ENCODE measurements at places on chromosomes 1 and 21.

DNA sequence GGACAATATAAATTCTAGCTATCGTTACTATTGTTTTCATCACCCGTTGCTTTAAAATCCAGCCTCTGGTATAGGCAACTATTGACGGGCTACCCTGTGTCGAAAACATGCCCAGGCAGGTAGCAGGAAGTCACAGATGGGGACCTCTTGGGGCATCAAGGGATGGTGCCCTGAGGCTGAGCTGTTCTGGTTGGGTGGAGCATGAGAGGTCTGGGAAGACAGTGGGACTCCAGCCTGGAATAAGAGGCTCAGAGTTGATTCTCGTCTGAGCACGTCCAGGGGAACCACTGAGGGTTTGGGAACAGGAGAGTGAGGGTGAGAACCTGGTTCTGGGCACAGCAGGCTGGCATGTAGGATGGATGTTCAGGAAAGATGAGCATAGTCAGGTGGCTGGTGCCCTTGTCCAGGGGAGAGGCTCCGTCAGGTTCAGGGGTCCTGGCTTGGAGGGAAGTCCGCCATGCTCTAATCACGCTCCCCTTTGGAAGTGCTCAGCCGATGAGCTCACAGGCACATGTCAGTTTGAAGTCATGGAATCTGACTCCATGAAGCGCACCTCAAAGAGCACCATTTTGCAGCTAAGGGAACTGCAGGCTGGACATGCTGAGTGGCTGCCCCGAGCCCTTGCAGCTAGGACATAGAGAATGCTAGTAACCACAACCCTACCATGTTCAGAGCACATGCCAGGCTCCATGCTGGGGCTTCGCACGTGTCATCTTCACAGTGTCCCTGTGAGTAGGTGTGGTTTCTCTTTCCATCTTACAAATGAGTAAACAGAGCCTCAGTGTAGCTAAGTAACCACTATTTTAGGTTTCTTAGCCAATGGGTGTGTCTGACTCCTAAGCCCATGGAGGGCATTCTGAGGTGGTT, 21.0 kb downstream of the PCSK9 start:
- DNase-seq = no peak

GRCh38 chr1:35030338-35030737, 1.4 kb downstream of the ZMYM6 start:
- no peak for DNase-seq

- DNase-seq = no peak
Observed at GRCh38 chr1:208907790-208908189, 663.6 kb upstream of the PLXNA2 start.

DNA sequence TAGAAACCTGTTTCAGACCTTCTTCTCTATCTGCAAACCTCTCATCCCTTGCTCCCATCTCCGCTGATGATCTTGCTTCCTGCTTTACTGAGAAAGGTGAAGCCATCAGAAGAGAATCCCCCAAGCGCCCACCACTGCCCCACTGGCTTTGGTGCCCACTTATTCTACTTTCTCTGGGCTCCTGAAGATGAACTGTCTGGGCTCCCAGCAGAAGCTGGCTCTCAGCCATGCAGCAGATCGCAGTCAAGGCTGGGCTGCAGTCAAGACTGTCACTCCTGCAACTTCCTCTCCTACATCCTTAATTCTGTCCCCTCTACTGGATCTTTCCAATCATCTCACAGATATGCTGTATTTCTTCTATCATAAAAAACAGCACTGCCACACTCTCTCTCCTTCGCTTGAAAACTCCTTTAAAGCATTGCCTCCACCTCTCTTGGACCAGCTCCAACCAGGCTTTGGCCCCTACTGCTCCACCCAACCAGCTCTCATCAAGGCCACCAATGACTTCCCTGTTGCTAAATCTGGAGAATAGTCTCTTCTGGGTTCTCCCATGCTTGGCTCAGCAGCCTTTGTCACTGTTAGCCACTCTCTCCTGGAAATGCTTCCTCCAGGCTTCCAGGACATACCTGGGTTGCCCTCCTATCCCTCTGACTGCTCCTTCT, 25.8 kb downstream of the TRIM62 start:
- DNase-seq = no peak

DNA sequence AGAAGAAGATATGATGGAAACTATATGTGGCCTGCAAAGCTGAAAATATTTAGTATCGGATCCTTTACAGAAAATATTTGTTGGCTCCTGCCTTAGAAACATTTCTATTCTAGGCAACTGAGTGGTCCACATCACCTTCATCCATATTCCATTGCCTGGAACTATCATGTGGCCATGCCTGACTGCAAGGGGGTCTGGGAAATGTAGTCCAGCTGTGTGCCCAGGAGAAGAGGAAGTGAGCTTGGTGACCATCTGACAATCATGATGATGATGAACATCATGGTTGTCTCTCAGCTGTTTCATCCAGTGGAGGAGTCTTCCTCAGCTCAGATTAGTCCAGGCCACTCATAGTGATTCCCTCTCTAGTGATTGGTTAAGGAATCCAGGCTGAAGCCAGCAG, 61.8 kb upstream of the IFNLR1 start:
- DNase-seq = no peak

GRCh38 chr21:15466329-15466728, 263.5 kb upstream of the USP25 start:
- DNase-seq = no peak

DNA sequence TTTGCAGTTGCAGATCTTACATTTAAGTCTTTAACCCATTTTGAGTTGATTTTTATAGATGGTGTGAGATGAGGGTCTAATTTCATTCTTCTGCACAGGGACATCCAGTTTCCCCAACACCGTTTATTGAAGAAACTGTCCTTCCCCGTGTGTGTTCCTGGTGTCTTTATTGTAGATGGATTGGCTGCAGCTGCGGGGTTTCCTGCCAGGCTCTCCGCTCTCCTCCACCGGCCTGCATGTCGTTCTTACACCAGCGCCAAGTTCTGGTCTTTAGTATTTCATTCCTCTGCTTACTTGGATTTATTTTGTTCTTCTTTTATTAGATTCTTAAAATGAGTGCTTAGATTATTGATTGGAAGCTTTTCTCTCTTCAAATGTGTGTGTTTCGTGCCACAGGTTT, 98.9 kb upstream of the COL6A1 start:
- no peak for DNase-seq

All from CD4-positive, alpha-beta T cell (primary cell).